HS-5 (cell line): ENCODE measurements at places on chromosomes 13 and 19.

DNA sequence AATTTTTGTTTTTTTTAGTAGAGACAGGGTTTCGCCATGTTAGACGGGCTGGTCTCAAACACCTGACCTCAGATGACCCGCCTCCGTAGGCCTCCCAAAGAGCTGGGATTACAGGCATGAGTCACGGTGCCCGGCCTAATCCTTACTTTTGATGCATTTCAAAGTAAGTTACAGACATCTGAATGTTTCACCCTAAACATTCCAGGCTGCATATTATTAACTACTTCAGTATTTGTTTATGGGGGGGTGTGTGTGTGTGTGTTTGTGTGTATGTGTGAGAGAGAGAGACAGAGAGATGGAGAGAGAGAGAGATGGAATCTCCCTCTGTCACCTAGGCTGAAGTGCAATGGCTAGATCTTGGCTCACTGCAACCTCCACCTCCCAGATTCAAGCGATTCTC is 13.1 kb downstream of the SULT2B1 start:
- no peak for DNase-seq

DNA sequence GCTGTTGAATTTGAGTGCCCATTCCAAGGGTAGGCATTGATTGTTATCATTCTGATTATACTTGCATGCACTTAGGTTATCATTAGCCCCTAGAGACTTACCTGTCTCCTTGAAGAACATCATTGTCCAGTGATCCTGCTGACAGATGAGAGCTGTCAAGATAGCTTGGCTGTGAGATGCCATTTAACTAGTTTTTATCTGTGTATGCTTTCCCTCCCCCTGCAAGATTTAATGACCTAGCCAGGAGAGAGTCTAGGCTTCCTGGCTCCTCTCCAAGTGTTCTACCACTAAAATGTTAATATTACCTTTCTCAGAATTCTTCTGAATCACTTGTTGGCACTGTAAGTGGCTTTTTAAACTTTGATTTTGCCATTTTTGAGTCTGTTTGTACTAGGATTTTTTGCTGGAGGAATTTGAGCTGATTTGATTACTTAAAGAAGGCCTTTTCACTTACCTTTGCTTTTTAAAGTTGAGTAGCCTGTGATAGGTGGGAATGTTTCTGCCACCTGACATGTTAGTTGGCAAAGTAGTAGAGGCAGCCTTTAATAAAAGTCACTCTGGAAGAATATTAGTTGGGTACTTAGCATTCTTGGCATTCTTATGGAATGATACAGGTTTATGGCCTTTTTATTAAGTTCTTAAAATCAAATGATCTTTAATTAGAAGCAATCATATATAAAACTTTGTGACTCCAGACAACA is 41.1 kb downstream of the ARHGAP35 start:
- no peak for DNase-seq

- no peak for DNase-seq
Observed at GRCh38 chr13:102768909-102769308, 4.7 kb downstream of the TEX30 start.

GRCh38 chr19:10155839-10156238 is 36.1 kb upstream of the EIF3G start:
- DNase-seq = no peak

DNA sequence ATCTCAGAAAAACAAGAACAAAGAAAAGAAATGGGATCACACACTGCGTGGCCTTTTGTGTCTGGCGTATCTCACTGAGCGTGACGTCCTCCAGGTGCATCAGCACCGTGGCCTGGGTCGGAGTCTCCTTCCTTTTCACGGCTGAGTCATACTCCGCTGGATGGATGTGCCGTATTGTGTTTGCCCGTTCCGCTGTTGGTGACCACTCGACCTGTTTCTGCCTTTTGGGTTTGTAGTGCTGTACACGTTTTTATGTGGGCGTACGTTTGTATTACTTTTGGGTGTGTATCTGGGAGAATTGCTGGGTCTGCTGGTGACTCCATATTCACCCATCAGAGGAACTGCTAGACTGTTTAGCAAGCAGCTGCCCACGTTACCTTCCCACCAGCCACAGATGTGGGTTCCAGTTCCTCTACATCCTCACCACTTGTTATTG is 11.4 kb downstream of the ARID3A start:
- DNase-seq = no peak

- DNase-seq = no peak
Observed at GRCh38 chr19:41872775-41873647, 4.1 kb upstream of the CD79A start.

- DNase-seq = no peak
Observed at GRCh38 chr19:47848823-47849473, 10.1 kb upstream of the TPRX2 start.
